ENCODE measurements at places on chromosomes 7 and 10.

DNA sequence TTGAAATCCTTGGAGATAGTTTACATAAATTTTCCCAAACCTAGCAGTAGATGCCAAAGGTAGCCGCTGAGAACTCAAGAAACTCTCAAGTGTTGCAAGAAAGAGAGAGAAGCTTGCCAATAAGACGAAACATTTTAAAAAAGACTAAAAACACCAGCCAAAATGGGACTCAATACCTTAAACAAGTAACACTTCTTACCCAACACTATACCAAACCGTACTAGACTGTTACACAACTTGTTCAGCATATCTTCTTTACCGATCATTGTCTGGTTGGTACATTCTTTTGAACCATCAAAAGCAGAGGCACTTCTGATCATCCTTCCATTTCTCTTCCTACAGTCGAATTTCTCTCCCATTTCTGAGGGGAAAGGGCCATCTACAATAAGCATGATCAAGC is 4.8 kb upstream of the PTPN12 start:
- DNase-seq: no peak

DNA sequence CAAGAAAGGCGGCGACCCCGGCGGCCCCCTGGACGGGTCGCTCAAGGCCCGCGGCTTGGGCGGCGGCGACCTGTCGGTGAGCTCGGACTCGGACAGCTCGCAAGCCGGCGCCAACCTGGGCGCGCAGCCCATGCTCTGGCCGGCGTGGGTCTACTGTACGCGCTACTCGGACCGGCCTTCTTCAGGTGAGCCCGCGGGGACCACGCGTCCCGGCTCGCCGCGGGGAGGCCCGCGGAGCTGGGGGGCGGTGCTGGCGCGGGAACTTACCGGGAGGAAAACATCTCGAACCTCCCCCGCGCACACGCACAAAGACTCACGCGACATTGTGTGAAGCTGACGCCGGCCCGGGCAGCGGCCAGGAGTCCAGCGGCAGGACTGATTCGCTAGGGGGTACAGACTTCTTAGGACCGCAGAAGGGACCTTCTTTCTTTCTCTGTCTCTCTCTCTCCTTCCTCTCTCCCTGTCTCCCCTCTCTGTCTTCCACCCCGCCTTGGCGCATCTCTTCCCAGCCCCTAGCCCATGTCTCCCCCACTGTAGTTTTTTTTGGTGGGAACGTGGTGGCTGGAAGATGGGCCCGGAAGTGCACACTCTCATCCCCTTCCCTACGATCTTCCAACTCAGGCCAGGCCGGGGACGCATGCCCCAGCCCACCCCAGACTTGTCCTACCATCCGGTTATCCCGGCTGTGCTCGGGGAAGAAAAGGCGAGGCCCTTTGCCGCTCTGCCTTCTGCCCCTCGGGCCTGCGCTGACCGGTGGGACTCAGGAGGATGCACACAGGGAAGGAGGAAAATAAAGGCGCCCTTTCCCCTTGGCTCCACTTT is 1.2 kb downstream of the EN2 start:
- no peak for DNase-seq

- DNase-seq: no peak
Measured at GRCh38 chr7:23654508-23654907, 25.5 kb upstream of the FAM221A start.

DNA sequence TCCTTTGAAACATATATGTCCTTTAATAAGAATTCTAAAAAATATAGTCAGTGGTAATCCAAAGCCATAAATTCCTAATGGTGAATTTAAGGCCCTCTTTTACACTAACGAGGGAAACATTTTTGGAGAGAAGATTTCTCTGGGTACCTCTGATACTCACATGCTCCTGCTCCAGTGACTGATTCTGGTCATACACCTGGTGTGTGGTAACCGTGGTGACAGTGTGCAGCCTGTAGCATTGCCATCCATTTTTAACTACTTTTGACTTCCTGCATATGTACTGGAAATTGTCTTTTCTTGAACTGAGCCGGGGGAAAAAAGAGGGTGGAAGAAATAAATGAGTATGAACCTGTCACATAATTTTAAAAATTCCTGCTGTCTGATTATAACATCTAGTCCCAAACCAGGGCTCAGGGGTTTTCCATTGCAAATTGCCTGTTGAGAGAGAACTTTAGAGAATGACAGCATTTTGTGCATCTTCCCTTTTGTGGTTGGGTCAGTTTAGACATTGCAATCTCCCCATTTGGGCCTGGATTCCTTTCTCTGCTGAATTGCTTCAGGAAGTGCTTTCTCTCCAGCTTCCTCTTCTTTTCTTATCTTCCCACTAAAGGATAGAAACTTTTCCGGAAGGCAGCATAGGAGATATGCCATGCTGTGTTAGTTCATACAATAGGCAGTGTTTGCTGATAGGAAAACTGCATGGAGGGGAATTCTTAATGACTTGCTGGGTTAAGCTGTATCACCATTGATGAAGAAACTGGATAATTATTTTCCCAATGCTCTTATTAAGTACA is 125.5 kb downstream of the GRM3 start:
- DNase-seq: no peak

DNA sequence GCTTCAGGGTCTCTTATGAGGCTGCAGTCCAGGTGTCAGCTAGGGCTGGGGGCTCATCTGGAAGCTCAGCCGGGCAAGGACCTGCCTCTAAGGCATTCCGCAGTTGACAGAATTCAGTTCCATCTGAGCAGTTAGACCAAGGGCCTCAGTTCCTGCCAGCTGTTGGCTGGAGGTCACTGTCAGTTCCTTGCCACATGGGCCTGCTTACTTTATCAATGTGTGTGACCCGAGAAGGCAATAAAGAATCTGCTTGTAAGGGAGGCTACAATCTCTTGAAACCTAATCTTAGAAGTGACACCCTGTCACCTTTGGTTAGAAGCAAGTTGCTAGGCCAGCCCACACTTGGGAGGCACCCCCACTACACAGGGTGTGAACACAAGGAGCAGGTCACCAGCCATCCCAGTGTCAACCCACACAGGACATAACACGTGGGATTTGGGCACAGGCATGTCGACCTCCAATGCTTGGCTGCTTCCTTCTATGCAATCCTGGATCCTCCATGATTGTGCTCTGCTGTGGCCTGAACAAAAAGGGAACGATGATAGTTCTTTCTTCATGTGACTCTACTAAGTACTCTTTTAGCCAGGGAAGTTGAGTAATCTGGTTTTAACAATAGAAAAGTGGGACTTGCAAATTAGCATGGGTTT is 41.8 kb downstream of the MTURN start:
- DNase-seq: no peak

- DNase-seq: no peak
Measured at GRCh38 chr10:8104005-8104404, 49.5 kb downstream of the GATA3 start.

GRCh38 chr10:108567899-108568752 is 1355.2 kb downstream of the XPNPEP1 start:
- DNase-seq: no peak

DNA sequence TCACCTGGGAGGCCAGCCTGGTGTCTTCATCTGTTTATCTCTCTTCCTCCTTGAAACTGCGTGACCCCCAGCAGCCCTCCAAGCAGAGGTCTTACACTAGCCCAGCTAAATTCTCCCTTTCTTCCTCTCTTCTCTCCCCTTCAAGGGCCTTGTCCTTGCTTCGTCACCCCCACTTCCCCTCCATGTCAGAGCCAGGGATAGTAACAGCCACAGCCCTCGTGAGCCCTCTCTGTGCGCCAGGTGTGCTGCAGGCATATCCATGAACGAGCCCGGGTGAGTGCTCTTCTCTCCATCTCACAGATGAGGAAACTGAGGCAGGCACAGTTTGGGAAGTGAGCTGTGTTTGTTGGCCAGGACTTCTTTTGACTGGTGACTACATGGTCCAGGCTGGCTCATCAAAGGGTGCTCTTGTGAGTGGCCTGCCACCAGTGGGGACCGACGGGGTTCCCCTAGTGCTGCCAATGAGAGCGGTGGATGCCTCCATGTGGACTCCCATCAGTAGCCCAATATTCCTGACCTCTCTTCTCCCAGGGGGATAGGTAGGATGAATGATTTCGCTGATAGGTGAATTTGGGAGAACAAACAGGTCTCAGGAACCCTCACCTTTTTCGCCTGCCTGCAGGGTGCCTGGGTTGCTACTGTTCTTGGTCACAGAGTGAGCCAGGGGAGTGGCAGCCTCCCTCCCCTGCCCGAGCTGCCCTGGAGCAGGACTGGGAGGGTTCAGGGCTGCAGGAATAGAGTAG is 38.1 kb downstream of the ADRA2A start:
- DNase-seq: no peak

GRCh38 chr10:78429984-78430383 is 396.3 kb downstream of the RPS24 start:
- no peak for DNase-seq

- no peak for DNase-seq
Measured at GRCh38 chr10:12965571-12965970, 35.9 kb downstream of the CCDC3 start.

- DNase-seq: no peak
Measured at GRCh38 chr10:78066012-78066411, 32.3 kb downstream of the RPS24 start.

DNA sequence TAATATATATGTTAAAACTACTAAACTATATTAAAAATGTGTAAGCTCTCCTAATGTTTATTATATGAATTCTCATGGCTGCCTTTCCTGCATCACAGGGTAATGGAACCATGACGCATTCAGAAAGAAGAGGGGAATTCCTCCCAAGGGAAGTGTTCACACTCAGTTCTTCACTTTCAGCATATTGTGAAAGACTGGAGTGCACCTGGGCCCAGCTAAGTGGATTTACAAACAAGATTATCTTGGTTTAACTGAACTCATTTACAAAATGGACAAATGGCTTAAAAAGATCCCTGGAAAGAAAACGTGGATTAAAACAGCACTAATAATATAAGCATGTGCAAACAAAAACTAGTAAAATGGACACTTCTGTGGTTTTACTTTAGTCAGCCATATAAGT is 149.8 kb downstream of the DOCK4 start:
- no peak for DNase-seq

DNA sequence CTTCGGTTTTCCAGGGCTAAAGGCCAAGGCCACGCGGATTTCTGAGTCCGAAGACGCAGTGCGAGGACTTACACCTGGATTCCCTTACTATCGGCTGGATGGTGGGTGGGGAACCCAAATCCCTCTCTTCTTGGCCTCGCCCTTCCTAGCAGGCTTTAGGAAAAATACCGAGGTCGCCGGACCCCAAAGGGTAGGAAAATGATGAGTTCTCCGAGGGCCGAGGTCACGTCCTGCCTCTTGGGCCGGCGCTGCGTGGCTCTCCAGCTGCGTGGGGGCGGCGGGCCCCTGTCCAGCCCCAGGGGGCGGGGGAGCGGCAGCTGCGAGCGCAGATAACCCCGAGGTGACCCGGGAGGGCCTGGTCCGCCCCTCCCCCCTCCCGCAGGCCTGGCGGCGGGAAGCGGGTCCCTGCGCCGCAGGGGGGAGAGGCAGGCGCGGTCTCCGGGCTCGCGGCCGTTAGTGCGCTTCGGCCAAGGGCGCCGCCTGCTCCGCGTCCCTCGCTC is 805 bp upstream of the HMX3 start:
- DNase-seq: no peak

GRCh38 chr10:70549962-70550458 is 52.5 kb downstream of the PRF1 start:
- DNase-seq: peak; percentile 47

DNA sequence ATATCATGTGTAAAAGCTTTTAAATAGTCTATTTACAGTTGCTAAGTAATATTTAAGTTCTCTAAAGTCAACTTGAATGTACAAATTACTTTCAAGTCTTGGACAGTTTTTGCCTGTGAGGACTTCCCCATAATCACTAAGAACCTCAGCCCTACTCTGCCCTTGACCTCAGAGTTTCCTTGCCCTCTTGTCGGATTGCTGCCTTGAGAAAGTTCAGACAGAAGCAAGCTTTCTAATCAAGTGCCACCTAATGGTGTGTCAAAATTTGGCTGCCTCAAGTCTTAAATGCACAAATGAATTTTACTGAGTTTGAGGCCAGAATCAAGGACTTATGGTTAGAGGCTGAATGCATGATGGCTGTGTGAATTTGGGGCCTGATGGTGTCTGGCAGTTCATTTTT is 88.3 kb upstream of the KAT6B start:
- no peak for DNase-seq

DNA sequence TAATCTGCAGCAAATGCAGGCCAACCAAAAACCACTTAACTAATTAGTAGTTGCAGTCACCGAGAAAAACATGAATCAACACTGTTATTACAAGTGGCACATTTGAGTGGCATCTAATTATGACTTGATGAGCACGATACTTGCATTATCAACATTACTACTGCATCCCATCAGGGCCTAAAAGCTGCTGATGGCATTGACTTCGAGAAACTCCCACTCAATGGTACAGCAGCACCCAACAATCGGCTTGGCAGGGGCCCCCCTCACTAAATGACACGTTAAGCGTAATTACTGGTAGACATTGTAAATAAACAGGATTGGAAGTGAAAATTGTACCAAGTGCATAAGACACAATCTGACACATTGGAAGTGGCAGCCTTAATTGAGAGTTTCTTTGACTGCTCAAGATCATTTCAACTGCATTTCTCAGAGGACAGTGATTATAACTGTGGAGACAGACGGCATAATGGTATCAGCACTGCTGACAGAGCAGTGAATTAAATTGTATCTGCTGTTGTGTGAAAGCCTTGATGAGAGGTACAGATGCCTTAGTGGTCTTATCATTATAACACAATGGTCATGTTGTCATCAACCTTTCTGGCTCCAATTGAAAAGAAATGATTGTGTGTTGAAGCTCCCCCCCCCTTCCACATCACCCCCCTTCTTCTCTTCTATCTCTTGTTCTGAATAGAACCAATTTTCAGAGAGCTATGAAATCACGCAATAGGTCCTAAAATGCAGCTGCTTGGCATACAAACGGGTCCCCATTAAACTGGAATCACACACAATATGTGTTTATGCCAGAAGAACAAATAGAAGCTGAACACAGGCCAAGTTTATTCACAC is 43.4 kb downstream of the SHTN1 start:
- DNase-seq: no peak

DNA sequence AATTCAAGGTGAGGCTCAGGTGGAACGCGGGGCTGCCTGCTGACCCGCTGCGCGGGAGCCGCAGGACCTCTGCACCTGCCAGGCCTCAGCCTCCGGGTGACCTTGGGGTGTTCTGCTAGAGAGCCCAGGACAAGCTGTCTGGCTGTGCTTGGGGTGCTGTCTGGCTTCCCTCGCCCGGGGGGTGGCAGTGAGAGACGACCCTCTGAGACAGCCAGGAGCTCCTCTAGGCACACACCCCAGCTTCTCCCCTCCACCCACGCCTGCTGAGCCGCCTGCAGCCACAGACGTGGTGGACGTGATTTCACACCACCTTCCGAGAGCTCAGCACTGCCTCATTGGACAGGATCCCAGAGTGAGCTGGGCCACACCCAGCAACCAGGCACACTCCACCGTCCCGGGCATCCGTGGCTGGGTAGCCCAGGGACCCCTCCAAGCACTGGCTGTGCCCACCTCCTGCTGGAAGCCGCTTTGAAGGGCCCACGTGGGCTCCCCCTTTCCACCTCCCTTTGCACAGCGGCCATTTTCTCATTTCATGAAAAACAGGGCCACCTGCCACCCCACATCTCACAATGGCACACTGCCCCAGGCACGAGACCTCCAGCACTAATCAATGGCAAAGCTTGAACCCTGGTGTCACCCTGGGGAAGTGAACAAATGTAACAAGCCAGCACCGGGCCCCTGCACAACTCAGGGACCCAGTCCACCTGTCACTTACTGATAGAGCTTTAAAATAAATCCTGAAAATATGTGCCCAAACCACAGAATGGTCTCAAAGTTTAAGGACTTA is 35.0 kb downstream of the ZFAND2A start:
- DNase-seq: no peak

All from stimulated activated CD8-positive, alpha-beta memory T cell treated with anti-CD3 and anti-CD28 coated beads, Interleukin-15, amount 100 ng/mL, for 48 hours (primary cell).